ENCODE measurements at places on chromosomes 3 and 15.

DNA sequence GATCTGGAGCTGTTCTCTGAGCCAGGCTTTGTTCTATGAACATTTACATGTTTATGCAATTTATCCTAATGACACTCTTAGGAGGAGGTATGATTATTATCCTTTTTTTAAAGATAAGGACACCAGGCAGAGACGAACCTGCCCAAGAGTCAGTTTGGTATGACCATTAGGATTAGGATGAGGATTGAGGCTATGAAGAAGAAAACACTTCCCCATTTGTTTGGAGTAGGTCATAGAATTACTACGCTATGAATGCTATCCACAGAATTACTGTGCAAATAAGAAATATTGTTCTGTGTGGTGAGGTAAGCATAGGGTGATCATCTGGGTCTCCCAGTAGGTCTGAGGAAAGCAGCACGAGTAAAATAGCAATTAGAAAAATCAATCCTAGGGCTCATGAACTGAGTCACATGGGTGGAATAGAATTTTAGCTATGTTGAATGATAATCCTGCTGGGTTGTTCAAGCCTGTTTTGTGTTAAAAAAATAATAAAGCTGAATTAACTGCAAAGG lies 23.9 kb downstream of the EIF4E3 start:
- no peak for DNase-seq

- DNase-seq: no peak
Observed at GRCh38 chr3:195181741-195182469, 89.1 kb downstream of the XXYLT1 start.

- no peak for DNase-seq
Observed at GRCh38 chr3:183711516-183711915, 13.9 kb downstream of the YEATS2 start.

GRCh38 chr3:4758957-4759656 lies 220.1 kb upstream of the BHLHE40 start:
- no peak for DNase-seq

DNA sequence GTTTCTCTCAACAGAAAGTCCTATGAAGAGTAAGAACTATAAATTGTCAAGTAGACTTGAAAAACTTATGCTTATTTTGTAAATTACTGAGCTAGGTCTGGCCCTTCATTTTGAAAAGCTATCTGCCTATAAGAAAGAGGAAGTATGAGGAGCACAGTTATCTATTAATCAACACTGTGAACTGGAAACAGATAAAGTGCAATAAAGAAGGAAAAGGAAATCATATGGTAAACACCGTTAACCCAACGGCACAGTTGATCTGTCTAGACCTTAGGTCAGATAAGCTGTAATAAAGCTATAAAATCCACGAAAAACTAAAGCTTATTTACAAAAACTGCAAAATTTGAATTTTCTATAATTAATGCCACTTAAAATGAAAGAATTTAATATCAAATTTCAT lies 242.5 kb downstream of the ZBTB20 start:
- no peak for DNase-seq

DNA sequence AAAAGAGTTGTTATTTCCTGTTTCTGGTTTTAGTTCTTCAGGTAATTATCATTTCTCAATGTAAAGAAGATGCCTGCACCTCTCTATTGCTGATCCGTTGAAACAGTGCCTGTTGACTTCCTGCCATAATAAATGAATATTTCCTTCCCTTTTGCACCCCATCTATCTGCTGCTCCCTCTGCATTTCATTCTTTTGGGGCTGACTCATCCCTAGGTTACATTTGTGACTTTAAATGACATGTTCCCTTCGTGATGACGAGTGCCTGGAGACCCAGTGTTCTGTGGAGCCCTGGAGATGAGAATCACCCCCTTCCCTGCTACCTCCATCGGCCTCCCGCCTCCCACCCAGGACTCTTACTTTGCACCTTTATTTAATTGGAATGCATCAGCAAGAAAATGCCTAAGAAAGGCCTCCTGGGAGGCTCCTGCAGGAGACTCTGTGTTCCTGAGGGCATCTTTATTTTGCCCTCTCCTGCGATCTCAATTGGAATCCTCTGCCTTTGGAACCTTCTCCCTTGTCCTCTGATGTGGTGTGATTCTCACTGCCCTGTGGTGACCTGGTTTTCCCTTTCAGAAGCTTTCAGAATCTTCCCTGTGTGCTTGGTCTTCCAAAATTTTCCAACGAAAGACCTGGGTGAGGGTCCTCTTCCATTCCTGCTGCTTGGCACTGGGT lies 13.7 kb downstream of the LRRK1 start:
- DNase-seq: no peak

GRCh38 chr3:119731560-119732343 lies 28.9 kb downstream of the CFAP91 start:
- DNase-seq: no peak

DNA sequence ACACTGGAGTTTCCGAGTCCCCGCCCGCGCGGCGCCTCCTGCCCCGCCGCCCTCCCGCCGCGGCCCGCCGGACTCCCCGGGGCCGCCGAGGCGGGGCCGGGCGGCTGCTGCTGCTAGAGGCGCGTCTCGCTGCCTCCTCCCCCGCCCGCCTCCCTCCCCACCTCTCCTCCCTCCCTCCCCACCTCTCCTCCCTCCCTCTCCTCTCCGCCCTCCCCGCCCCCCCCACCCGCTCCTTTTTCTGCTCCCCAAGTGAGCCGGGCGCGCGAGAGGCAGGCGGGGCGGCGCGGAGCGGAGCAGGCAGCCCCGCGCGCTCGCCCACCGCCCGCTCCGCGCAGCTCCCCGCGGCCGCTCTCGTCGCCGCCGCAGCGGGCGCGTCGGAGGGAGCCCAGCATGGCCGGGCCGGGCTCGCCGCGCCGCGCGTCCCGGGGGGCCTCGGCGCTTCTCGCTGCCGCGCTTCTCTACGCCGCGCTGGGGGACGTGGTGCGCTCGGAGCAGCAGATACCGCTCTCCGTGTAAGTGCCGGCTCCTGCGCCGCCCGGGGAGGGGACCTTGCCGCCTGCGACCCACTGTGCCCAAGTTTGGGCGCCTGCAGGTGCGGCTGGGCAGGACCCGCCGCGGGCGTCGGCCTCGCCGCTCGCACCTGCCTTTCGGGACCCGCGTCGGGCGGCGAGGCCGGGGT lies at the start of gene CACNA2D3:
Gene CACNA2D3 (plus strand): TSS at position 229 of the 679 bp plus-strand sequence.
- no peak for DNase-seq

GRCh38 chr3:67529915-67530314 lies 124.5 kb downstream of the SUCLG2 start:
- no peak for DNase-seq

- no peak for DNase-seq
Observed at GRCh38 chr3:102200126-102200525, 234.7 kb upstream of the ZPLD1 start.

GRCh38 chr15:74873756-74874424 lies 725 bp upstream of the SCAMP2 start:
- DNase-seq: no peak

DNA sequence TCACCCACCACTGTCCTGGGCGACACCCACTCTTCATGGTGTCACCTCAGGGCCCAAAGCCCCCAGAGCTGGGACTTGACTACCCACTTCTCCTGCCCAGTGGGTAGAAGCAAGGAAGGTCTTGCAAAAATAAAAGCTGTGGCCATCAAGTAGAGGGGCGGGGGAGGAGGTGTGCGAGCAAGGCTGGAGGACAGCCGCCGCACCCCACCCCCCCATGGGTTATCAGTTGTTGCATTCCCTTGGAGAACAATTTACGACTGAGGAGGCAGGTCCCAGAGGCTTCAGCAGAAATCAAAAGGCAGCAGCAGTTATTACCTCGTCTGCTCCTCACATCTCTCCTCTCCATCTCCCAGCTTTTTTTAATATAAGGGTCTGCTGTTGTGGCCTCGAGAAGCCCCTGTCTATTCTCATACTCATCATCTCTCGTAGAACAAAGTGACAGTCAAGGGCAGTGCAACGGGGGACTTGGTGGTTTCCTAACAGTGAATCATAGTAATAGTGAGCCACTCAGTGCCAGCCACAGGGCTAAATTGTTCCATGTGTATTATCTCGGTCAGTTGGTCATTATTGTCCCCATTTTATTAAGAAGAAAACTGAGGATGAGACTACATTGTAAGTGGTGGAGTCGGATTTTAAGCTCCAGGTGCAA lies 116.4 kb downstream of the PDCD6IP start:
- DNase-seq: no peak

GRCh38 chr3:15262021-15262420 lies 56.0 kb downstream of the CAPN7 start:
- DNase-seq: no peak

GRCh38 chr3:170012683-170013400 lies 25.0 kb upstream of the GPR160 start:
- no peak for DNase-seq

DNA sequence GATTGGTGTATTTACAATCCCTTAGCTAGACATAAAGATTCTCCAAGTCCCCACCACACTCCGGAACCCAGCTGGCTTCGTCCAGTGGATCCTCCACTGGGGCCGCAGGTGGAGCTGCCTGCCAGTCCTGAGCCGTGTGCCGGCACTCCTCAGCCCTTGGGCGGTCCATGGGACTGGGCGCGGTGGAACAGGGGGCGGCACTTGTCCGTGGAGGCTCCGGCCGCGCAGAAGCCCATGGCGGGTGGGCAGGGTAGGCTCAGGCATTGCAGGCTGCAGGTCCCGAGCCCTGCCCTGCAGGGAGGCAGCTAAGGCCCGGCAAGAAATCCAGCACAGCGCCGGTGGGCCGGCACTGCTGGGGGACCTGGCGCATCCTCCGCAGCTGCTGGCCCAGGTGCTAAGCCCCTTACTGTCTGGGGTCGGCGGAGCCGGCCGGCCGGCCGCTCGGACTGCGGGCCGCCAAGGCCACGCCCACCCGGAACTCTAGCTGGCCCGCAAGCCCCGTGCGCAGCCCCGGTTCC lies 3.5 kb upstream of the RNU5B-1 start:
- no peak for DNase-seq

DNA sequence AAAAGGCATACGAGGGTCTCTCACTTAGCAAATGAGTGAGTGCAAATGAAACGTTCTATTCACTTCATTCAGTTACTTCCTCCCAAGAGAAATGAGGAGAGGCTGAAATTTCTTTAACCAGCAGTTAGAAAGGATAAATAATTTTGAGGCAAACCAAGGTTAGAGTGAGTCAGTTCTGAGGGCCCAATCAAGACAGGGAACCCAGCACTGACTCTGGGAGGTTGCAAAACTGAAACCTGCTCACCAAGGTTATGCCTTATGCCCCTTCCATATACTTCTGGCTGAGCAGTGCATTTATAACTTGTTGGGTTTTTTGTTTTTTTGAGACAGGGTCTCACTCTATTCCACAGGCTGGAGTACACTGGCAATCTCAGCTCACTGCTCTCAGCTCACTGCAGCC lies 4.5 kb upstream of the RPSA start:
- DNase-seq: no peak

GRCh38 chr15:101162701-101163483 lies 89.0 kb downstream of the CHSY1 start:
- no peak for DNase-seq

DNA sequence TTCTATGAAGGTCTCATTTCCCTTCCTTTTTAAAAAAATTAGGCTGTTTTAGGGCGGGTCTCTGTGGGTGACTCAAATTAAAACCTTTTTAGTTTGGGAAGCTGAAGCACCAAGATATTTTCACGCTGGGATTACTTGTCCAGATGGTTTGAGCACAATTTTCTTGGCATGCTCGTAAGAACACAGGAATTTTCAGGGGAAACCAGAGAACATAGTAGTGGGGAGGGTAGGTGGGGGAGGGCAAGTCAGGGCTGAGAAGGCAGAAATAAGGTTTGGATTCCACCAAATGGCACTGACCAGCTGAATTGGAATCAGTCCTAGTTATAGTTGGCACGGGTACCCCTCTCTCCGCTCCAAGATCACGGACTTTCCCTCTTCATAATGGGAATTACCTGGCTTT lies 97.3 kb upstream of the LRIG1 start:
- DNase-seq: no peak

DNA sequence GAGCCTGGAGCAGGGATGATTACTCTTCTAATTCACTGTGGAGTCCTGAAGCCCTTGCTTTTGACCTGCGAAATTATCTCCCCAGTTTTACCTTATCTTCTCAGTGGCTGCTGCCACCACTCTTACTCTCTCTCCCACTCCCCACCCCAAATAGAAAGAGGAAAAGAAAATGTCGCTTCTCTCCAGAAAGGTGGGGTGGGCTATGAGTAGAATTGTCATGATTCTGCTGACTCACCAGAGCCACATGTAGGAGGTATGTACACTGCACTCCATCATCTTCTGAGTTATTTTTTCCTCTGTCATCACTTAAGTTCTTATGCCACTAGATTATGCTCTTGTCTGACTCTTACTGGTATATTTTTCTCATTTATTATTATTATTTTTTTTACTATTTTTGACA lies 43.9 kb upstream of the TMEM158 start:
- no peak for DNase-seq

DNA sequence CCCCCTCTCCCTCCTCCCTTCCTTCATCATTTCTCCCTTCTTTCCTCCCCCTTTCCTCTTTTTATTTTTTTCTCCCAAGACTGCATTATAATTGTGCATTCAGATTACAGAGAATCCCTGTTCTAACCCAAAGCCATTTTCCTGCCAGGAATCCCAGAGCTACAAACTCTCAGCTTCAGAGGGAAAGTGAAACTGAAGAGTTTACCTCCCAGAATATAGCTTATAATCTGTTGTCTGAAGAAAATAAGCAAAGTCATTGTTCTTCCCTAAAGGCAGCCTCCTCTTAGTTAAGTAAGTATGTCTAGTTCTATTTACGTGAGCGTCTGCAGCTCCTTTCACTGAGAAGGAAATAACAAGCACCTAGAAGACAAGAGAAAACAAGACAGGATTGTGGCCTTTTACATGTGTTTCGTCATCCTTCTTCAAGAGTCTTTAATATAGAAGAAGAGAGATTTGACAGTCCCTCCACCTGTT lies 97.2 kb downstream of the CHST2 start:
- DNase-seq: peak; percentile 19

GRCh38 chr15:70354346-70354905 lies 256.7 kb upstream of the TLE3 start:
- DNase-seq: no peak

DNA sequence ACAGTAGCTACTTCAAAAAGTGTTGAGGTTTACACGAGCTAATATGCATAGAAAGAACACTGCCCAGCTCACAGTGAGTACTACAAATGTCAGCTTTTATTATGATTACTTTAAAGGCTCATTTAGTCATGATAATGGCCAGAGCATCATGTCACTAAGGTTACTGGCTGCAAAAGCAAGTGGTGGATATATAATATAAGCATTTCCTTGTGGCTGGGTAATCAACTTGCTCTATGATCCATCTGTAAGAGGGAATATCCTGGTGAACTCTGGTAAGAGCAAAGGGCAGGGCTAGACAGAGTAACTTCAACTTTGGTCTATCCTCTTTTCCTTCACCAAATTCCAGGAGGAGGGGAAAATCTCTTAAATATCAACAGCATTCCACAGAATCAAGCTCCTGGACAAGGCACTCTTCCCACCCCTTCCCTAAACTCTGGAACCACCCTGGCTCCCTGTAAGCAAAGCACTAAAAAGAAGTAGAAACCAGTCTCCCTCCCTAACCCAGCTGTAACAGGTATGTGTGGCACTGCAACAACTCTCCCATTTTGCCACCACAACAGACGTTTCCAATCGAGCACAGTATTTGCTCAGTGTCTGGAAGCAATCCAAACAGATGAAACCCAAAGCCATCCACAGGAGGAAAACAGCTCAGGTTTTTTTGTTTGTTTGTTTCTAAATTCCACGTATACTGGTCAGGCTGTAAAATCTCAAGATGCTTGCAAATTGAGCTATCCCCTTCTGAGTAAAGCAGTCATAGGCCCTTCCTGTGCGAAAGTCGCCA lies 13.4 kb downstream of the B4GALT4 start:
- DNase-seq: no peak
